ENCODE measurements at places on chromosomes 11 and 22.
A peak's percentile ranks its signal among the peaks of the same experiment; 100 is the strongest.

DNA sequence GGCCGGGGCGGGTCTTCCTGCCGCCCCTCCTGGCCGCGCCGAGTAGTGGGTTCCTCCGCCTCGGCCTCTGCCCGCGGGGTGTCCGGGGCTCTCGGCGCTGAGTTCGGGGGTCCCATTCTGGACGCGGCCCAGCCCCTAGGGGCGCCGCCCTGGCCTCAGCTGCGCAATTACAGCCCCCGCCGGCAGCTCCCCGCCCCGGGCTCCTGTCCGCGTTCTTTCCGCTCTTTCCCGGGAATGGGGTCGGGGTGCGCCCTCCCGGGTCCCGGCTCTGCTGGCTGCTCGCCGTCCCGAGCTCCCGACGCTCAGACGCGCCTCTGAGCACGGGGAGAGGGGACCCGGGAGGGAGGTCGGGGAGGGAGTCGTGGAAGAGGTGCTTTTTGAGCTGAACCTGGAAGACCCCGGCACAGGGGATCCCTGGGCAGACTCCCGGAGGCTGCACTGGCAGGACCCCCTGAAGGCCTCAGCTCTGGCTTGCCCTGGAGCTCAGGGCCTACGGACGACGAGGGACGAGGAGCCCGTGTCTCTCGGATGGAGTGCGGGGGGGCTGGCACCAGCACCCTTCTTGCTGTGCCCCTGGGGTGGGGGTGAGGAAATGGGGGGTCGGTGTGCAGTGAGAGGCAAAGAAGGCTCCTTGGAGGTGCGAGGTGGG is 558 bp downstream of the TSPAN4 start:
- no peak for DNase-seq

GRCh38 chr22:22897091-22897490 is 9.5 kb downstream of the IGLL5 start:
- no peak for DNase-seq

GRCh38 chr11:64409707-64410403 is 50.9 kb downstream of the RPS6KA4 start:
- DNase-seq: peak; percentile 92

GRCh38 chr11:10581481-10582019 is 13.1 kb upstream of the LYVE1 start:
- no peak for DNase-seq

GRCh38 chr11:110571081-110571720 is 141.0 kb downstream of the ARHGAP20 start:
- DNase-seq: no peak

- DNase-seq: no peak
Observed at GRCh38 chr11:111370270-111370901, 8.7 kb downstream of the POU2AF1 start.

GRCh38 chr11:117826832-117827231 is 2.3 kb upstream of the FXYD2 start:
- DNase-seq: no peak

GRCh38 chr22:45263463-45264269 is 21.1 kb upstream of the UPK3A start:
- DNase-seq: no peak

DNA sequence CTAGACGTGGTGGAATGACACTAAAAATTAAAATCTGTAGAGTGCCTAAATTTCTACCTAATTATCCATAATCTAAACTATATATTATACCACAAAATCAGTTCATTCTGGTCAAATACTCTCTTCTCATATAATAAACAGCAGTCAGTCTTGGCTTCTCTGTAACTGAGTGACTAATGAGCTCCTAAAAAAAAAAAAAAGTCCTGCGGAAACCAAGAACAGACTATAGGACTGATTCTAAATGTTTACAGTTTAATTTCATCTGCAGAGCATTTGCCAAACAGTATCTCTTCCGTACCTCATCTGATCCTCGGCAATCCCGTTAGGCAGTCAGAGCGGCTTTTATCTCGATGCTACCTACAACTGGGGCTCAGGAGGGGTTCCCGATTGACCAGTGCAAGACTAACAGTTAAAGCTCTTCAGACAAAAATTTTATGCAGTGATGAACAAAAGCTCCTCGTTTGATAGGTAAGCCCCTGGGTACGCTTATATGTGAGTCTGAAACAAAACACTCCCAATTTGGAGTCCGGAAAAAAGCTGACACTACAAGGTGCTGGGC is 686 bp downstream of the KIF18A start:
- peak; percentile 4 for DNase-seq

DNA sequence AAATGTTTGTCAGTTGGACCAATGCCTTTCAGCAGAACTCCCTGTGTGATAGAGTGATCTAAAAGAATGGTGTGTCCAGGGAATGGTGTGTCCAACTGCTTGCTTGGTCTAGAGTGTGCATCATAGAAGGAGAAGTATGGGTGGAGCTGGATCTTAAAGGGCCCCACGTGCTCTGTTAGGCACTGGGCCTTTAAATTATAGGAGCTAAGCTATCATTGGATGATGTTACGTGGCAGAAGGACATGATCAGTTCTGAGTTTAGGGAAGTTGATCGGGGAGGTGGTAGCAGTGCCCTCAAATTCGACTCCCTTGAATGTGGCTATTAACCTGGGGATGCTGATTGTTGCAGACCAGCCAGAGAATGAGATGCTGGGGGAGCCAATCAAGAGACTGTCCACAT is 16.4 kb downstream of the STX3 start:
- DNase-seq: no peak

DNA sequence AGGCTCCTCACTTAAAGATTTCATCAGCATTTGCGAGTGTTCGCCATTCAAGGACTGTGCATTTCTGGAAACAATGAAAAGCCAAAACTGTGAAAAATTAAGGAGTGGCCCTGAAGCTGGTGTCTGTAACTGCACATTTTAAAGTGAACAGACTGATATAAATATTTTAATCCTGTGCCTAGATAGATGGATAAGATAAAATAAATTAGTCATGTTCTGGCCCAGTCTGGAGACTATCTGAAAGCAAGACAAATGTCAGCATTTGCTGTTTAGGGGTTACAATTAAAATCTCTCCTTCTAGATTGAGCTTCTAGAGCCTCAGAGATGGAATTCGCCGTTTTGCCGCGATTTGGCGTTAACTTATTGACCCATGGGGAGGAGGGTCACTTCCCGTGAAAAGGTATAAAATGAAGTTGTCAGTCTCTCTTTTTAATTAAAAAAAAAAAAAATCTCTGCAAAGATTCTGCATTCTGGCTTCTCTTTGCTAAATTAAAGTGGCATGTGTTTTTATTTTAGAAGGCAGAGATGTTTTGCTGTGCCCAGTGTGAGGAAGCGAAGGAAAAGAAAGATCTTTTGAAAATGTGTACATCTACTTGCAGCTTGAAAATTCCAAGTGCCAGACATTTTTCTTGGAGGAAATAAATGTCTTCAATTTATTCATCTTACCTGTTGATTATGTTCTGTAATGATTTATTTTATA is 79.7 kb upstream of the WNT7B start:
- no peak for DNase-seq

DNA sequence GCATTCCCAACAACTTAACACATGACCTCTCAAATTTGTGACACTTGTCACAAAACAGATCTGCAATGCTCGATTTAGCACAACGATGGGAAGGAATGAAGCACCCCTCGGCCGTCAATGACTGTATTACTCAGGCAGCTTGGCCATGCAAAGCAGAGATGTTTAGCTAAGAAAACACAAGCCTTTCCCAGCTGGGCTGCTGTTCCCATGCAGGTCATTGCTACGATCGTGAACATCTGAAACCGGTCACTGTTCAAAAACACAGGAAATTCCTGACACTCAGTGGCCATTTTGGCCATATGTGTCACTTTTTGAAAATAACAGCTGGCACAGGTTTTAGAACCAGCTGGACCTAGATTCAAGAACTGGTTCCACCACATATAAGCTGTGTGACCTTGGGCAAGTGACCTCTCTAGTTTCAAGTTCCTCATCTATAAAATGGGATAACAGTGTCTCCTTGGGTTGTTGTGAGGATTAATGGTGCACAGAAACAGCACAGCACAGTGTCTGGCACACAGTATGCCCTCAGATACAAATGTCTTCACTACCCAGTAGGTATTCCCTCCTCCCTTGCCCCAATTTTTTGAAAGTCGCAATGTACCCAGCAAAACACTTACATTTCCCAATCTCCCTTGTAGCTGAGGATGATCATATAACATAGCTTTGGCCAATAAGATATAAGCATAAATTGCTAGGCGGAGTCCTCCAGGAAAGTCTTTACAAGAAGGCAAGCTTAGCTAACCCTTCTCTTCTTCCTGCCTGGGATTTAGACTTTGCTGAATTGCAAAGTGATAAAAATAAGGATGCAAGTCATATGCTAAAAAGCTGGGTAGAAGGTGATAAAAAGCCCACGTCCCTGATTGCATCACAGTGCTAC is 93.1 kb downstream of the C11orf58 start:
- DNase-seq: no peak

DNA sequence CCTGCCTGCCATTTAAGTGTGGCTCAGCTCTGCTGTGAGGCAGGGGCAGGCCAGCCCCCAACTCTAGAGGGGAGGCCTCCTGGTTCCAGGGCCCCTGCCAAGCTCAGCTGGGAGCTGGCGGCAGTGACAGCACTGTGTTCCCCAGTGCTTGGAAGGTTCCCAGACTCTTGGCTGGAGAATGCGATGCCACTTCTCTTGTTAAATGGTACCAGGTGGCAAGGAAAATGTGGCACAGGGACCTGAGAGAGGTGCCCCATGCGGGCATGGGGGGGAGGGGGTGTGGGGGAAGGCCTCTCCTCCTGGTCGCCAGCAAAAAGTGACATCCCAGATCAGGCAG is 8.4 kb upstream of the TNFRSF13C start:
- no peak for DNase-seq

DNA sequence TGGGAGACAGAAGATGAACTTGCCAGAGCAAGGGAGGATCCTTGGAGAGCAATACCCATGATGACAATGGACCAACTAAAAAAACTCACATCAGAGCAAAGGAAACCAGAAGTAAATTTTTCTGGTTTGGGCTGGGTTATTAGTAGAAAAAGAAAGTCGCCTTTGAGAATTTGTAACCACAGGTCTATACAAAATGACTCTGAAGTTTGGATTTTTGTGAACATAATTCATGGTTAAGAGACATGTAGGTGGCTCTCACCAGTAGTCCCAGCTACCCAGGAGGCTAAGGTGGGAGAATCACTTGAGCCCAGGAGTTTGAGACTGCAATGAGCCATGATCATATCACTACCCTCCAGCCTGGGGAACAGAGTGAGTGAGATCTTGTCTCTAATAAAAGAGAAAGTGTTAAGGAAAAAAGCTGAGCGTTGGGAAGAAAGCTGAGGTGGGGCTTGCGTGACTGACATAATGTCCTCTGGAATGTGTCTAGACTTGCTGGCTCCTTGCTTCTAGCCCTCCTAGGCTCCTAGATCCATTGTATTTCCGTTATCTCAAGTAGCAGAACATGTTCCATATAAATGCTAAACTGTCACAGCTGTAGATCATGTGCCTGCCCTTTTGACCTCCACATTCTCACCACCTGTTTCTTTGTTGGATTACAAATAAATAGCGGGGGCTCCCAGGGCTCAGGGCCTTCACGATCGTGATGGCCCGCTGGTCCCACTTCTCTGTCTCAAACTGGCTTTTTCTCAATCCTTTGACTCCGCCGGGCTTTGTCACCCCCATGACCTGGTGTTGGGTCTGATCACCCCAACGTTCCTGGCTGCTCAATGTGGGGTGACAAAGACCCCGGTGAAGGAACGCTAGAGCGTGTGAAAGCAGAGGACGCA is 56.2 kb upstream of the SC5D start:
- no peak for DNase-seq

GRCh38 chr11:68498321-68498720 is 37.8 kb downstream of the PPP6R3 start:
- no peak for DNase-seq

GRCh38 chr11:88337987-88338668 is 592 bp upstream of the CTSC start:
- DNase-seq: no peak

DNA sequence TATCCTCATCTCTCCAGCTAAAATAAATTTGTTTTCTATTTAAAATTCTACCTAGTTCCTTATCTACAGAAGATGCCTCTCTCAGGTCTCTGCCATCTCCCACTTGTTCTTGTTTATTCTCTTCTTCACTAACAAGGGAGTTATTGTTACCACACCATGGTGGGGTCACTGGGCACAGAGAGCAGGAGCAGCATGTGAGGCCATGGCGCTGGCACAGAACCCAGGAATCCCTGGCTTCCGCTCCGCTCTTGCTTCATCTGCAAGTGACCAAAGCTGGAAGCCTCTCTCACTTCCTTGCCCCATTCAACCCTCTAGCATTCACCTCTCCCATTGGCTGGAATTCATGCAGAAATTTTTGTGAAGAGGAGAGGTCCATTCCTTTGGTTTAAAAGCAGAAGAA is 190.7 kb upstream of the NCAM1 start:
- DNase-seq: no peak

- DNase-seq: no peak
Observed at GRCh38 chr11:34475656-34476055, 36.9 kb downstream of the CAT start.

DNA sequence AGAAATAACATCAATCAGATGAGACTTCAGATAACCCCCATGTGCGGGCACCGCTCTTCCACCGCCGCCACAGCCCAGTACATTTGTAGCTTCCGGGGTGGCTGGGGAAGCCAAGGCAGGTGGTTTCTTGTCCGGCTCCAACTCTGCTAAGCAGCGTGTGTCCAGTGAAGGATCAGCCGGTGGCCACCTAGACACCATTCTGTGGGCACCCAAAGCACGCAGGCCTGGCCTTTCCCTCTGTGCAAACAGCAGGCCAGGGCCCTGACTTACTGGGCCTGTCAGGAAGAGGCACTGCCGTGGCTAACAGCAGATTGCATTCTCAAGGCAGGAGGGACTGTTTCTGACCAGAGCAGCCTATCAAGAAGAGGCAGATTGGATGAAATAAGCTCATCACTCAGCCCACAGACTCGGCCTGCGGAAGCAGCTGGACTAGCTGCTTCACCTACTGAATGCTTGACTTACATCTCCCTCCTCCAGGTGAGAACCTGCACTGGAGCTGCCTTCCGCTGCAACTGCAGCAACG is 74.8 kb downstream of the ETS1 start:
- no peak for DNase-seq

- no peak for DNase-seq
Observed at GRCh38 chr11:92744929-92745585, 224.4 kb upstream of the MTNR1B start.

DNA sequence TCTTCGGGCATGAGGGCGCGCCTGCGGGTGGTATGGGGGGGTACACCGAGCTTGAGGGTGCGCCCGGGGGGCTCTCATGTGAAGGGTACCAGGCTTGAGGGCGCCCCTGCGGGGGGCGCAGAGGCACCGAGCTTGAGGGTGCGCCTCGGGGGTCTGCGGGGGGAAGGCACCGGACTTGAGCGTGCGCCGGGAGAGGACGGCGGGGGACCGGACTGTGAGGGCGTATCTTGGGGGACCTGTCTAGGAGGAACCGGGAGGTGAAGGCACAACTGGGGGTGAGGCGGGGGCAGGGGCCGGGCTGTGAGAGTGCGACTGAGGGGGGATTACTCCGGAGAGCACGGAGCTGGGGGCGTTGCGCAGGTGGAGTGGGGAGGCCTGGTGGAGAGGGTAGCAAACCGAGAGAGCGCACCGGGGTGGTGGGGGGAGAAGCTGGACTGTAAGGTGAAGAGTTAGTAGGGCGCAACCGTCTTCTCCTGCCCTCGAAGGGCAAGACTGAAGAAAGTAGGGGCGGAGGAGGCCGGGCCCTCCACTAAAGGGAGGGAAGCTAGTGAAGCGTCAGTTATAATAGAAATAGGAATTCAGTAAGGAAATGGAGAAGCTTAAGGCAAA is 1.1 kb upstream of the DDX6 start:
- no peak for DNase-seq

- peak; percentile 61 for DNase-seq
Observed at GRCh38 chr11:121466063-121466794, 13.5 kb upstream of the SORL1-AS1 start.
